Transverse colon (tissue), 4 donors: ENCODE measurements at places on chromosomes 12 and 14. TPM values are rescaled to one million over a fixed set of nuclear protein-coding genes. Genes with fewer than 3 reads are reported as not detected.

DNA sequence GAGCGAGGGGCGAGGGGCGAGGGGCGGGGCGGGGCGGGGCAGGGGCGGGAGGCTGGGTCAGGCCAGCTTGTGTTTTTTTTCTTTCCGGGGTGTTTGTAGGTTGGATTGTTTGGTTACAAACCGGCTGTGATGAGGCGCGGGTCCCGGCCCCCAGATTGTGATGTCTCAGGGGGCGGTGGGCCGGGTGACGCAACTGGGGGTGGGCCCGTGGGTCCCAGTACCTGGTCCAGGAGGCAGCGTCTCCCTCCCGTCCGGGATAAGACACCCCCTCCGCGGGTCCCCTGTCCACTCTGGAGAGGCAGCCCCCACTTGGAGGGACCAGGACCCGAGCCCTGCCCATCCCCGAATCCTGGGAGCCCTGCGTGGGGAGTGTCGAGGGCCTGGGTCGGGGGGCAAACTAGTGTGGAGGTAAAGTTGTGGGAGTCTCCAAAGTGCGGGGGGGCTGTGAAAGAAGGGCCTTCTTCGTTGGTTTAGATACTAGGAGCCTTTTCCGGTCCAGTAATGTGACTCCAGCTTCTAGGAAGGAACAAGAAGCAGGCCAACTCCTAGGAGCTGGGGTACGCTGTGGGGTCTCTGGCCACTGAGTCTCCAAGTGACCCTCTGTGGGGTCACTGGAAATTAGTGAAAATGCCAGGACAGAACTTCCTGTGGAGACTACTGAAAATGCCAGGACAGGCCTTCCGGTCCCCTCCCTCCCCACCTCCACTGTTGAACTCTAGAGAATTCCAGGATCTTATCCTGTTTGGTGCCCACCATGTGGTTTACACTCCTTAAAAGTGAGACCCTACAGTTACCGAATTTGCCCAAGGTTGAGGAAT, 579 bp upstream of the CLMN start:
- no peak for DNase-seq
- H3K36me3 ChIP-seq: no peaks in the 10 kb centered on the region
- peak overlapping the region; percentile 80 for H3K27ac ChIP-seq
- H3K4me1 ChIP-seq: peaks cover 7% of the 10 kb centered on the region

DNA sequence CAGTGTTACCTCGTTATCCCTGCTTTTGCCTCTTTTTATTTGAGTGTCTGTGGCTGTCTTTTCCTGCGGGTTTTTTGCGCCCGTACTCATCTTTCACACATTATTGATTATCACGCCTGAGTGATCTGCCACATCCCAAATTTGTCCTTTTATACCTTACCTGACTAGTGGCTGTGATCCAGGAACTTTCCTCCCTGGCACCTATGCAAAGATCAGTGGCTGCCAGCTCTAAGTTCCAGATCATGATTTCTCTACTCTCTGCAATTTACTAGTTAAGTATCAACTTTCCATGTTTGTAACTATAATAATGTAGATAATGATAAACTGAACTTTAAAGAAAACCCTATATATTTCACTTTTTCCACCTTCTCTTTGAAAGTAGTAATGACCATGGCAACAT, 36.9 kb downstream of the PLEKHA5 start:
- H3K27ac ChIP-seq: peak overlapping the region; percentile 16
- no peaks in the 10 kb centered on the region for H3K27me3 ChIP-seq
- no peaks in the 10 kb centered on the region for H3K36me3 ChIP-seq
- peaks cover 26% of the 10 kb centered on the region for H3K4me1 ChIP-seq
- H3K4me3 ChIP-seq: no peak overlapping the region

DNA sequence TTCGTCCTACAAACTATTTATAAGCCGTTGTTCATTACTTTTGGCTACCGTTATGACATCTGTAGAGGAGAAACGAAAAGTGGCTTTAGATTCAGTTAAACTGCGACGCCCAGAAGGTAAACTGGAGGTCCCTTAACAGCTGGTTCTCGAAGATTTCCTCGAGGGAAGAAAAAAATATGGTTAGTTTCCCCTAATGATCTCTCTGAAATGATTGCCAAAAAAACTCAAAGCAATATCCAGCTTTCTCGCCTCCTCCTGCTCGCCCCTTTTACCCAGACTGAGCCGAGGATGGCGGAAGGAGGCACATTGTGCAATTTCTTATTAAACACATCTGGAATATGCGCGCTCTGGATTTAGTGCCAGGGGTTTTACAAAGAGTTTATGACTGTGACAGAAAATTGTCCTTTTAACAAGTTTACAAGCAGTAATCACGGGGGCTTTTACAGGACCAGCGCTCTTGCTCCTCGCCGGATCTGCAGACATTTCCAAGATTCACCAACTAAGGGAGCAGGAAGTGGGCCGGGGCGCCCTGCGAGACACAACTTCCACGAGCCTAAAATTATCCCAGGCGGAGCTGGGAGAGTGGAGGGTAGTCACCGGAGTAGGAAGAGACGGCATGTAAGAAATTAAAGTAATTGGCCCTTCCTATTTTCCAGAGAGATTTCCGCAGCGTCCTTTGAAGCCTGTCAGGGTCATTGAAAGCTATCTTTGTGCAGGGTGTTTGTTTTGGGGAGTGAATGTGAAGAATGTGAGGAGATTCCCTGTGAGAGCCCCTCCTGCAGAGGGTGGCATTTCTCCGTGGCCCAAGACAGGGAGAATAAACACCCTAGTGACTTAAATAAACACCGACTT, 5.6 kb downstream of the SIX1 start:
- no peaks in the 10 kb centered on the region for H3K36me3 ChIP-seq
- peaks cover 42% of the 10 kb centered on the region for H3K4me1 ChIP-seq
- no peak overlapping the region for H3K4me3 ChIP-seq
- H3K27ac ChIP-seq: no peak overlapping the region
- DNase-seq: no peak
- peaks cover 100% of the 10 kb centered on the region for H3K27me3 ChIP-seq

DNA sequence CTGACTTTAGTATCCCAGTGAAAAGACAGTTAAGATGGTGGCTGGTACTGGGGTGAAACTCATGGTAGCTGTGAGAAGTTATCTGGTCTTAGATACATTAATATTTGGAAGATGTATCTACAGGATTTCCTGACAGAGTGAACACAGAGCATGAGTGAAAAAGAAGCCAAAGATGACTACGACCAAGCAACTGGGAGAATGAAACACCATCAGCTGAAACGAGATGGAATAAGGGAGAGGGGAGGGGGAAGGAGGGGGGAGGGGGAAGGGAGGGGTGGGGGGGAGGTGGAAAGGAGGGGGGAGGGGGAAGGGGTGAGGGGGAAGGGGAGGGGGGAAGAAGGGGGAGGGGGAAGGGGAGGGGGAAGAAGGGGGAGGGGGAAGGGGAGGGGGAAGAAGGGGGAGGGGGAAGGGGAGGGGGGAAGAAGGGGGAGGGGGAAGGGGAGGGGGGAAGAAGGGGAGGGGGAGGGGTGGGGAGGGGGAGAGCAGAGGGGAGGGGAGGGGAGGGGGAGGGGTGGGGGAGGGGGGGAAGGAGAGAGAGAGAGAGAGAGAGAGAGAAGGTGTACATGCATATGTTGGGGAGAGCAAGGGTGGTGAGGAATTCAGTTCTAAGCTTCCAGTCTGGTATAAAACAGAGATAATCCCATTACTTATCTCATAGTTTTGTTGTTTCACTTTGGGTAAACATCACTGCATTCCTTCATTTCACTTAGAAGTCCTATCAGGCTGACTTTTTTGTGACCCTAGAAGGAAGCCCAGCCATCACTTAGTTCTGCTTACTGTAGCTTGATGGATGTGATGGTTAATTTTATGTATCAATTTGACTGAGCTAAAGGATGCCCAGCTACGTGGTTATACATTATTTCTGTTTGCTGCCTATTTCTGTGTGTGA, 73.9 kb downstream of the SPPL3 start:
- H3K4me1 ChIP-seq: peaks cover 68% of the 10 kb centered on the region
- H3K27ac ChIP-seq: no peak overlapping the region
- no peak overlapping the region for H3K4me3 ChIP-seq

GRCh38 chr14:35140718-35141581, 18.6 kb downstream of the PRORP start:
- H3K27ac ChIP-seq: no peak overlapping the region
- no peaks in the 10 kb centered on the region for H3K36me3 ChIP-seq
- no peaks in the 10 kb centered on the region for H3K4me1 ChIP-seq
- no peak overlapping the region for H3K4me3 ChIP-seq

The PMCH gene
- total RNA-seq: not detected
